ENCODE measurements at places on chromosomes 5 and 9.

GRCh38 chr5:180471866-180472265, 22.3 kb upstream of the CNOT6 start:
- DNase-seq, result no peak

DNA sequence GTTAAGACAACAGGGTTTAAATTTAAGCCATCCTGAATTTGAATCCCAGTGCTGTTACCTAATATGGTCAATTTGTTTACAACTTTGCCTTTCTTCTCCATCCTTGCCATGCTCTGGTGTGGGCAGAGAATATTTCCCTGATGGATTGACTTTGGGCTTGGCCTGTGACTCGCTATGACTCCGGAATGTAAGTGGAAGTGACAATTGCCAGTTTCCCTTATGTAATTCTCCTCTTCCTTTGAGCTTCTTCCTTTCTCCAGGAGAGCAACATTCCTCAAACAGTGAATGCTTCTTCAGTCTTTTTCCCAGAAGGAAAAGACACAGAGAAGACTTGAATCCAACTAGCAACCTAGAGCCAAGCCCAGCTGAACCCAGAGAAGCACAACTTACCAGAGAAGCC, 159.1 kb downstream of the LURAP1L start:
- DNase-seq, result no peak

GRCh38 chr5:122341087-122341486, 29.1 kb downstream of the SNCAIP start:
- DNase-seq, result no peak

GRCh38 chr5:155686131-155686530, 640.8 kb upstream of the SGCD start:
- no peak for DNase-seq

DNA sequence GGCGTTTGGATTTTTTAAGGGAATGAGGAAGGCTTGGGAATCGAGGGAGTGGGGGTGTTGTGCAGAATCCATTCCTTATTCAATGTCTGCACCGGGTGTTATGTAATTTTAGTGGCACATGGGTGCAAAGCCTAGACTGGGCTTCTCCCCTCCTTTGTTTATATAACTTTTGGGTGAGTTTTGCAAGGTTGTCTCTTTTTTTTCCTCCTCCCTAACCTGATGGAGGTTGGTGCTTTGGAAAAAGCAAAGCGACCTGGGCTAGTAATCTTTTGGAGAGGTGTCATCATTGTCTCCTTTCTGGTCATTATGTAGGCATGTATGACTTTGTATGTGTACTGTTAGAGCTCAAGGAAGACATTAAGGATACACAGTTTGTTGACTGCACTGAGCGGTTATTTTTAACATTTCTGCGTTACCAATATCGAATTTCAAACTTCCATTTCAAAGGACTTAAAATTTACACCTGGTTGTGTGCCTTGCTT, 3.1 kb downstream of the SMARCA2 start:
- no peak for DNase-seq

DNA sequence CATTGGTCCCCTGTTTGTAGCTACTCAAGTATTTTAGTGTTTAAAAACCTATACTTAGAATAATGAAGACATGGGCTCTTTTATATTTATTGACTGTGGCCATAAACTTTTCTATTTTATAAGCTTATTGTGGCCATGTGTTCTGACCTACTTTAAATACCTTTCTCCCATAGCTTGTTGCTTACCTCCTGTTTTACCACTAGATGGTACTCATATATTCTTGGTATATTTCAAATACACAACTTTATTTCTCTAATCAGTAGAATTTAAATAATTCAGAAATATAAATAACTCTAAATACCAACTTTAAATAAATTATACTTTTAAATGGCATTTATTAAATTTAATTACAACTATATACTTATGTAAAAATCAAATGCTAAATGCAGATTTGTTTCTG, 498.0 kb downstream of the PRDM9 start:
- no peak for DNase-seq

- DNase-seq, result no peak
These were observed 344.5 kb downstream of the PRR16 start for GRCh38 chr5:120808606-120809005.

DNA sequence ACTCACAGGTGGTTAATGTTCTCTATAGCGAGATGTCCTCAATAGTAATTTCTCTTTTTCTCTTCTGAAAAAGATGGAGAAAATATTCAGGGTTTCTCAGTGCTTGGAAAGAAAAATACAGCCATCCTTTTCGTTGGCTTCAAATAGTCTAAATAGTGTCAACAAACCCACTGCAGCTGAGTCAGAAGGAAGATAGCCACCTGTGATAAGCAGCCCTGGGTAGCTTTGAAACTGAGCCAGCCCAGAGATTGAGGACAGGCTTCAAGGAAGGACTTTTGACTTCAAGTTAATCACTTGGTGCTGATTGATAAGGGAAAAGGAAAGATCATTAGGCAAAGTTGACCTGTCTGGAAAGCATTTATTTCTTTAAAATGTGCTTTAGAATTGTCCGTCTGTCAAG, 78.7 kb upstream of the TYRP1 start:
- DNase-seq, result no peak

All from fibroblast of villous mesenchyme (primary cell).